Mucosa of gallbladder (tissue), 1 donor: ENCODE measurements at places on chromosomes 2 and 18. TPM values are rescaled to one million over a fixed set of nuclear protein-coding genes. Genes with fewer than 3 reads are reported as not detected.

RPE gene
- total RNA-seq: 53.1 TPM

KCTD1 gene
- 21.4 TPM for total RNA-seq

- no peak for DNase-seq
Observed at GRCh38 chr2:208415897-208416296, 9.3 kb downstream of the PTH2R start.

- no peak for DNase-seq
Observed at GRCh38 chr2:178477443-178478129, 814 bp downstream of the FKBP7 start.

DNA sequence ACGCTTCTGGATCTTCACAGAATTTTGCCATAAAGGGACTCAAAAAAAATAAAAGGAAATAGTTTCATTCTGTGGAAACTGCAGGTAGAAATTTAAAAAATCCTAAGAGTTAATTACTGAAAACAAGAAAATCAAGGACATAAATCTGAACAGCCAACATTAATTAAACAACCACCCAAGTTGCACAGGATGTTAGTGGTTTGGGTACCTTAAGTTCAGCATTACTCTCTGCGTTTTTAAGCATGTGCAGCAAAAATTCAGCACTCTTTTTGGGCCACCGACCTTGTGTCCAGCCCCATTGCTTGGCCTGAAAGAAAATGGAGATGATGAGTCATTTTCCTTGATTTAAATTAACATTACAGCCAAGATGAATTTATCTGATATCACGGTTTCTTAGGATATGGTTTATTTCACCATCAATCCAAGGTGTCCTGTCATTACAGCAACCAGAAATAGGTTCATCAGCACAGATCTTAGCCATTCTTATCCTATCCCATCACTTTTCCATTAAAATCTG is 3.3 kb upstream of the C18orf32 start:
- no peak for DNase-seq

DNA sequence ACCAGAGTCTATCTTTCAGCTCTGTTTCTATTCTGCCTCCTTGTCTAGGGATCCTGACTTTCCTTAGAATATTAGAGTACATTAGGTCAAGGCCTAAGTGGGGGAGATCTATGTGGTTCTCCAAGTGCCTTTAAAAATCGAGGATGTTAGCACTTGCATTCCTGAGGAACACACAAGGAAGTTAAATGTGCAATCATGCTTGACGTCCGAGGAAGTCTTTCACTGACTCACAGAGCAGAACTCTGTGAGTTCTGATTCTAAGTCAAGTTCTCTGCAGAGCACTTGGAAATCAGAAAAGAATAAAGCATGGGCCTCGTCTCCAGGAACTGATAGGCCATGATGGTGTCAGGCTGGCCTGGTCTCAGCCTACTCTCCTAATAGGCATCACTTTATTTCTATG is 17.2 kb downstream of the FHOD3 start:
- DNase-seq: no peak

DNA sequence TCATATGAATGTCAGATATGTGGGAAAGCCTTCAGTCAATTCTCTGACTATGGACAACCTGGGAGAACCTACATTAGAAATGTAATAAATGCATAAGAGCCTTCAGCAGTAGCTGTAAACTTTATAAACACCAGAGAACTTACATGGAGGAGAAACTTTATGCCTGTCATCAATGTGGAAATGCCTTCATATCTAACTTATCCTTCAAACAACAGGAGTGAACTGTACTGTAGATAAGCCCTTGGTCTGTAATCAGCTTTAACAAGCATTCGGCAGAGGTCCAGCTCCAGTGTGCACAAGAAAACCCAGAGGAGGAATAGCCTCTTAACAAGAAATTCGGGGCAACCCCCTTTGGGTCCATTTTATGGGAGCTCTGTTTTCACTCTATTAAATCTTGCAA is 14.8 kb upstream of the UXS1 start:
- DNase-seq: no peak

- no peak for DNase-seq
Observed at GRCh38 chr2:44944952-44945612, 3.6 kb downstream of the SIX3 start.

- no peak for DNase-seq
Observed at GRCh38 chr2:189633392-189633811, 27.9 kb upstream of the ASNSD1 start.

DNA sequence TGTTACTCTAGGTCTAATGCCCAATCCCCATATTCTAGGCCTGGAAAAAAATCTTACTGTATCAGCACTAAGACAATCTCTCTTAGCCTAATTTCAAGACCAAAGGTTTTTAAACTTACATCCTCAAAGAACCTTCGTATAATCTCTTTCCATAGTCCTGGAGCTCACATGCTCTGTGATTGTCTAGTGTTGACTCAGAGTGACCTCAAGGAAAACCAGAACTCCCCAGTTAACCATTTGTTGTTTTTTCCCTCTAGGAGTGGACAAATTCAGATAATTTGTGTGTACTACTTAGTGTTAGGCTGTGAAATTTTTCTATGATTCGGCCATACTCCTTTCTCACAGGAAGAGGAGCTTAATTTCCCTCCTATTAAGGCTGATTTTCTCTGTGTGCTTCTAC is 536.1 kb downstream of the SLC4A3 start:
- no peak for DNase-seq

- DNase-seq: no peak
Observed at GRCh38 chr2:4246364-4247131, 543.2 kb downstream of the DCDC2C start.

DNA sequence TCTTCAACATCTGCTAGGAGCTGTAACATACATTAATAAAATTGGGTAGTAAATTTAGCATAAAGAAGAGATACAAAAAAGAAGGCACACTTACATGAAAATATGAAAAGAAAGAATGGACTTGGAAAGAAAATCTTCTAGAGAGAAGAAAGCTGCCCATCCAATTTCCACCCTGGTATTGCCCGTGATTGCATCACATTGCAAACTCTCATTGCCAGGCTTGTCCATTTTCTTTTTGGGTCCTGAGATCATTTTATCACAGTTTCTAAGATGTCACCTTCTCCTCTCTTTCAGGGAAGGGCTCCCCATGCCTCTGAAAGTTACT is 321.5 kb downstream of the RND3 start:
- no peak for DNase-seq
